ENCODE measurements at places on chromosomes 6 and 20. TPM values are rescaled to one million over a fixed set of nuclear protein-coding genes. Genes with fewer than 3 reads are reported as not detected.

Gene PHF20
- 59.8 TPM for total RNA-seq

Gene ZBTB46
- 34.7 TPM for total RNA-seq

- DNase-seq, result no peak
These were observed 82.7 kb downstream of the LYRM2 start for GRCh38 chr6:89555806-89556205.

DNA sequence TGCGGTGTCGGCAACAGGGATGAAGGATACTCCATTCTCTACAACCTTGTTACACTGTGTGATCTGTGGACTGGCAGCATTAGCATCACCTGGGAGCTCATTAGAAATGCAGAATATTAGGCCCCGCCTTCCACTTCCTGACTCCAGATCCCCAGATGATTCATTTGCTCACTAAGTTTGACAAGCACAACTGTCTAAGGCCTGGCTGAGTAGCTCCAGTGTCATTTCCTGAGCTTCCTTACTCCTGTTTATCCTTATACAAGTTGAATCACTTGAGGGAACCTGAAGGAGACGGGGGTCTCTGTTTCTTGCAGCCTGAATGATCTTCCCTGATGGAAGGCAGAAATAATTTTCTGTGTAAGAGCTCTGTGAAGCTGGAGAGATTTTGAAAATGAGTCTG, 32.7 kb upstream of the PROKR2 start:
- DNase-seq, result no peak

DNA sequence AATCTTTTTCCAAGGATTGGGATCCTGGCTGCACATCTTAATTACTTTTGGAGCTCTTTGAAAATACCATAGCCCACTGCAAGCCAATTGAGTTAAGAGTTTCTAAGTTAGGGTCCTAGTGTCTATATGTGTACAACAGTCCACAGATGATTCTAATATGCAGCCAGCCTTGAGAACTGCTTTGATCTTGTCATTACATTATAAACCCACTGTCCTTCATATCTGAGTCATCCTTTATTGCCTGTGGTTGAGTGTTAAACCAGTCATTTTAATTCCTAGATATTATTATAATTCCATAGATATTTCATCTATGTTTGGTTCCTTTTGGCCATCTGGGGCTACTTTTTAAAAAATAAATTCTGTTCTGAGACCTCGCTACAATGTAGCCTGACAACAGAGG, 24.1 kb downstream of the MCM8 start:
- no peak for DNase-seq

Measured in mesenteric fat pad (tissue), 1 donor.